ENCODE measurements at places on chromosomes 2 and 18. TPM values are rescaled to one million over a fixed set of nuclear protein-coding genes. Genes with fewer than 3 reads are reported as not detected.

PTPRN gene
- total RNA-seq, result not detected

- H3K36me3 ChIP-seq, result peaks cover 98% of the 10 kb centered on the region
- no peaks in the 10 kb centered on the region for H3K4me1 ChIP-seq
- H3K27ac ChIP-seq, result no peak overlapping the region
- no peaks in the 10 kb centered on the region for H3K27me3 ChIP-seq
- DNase-seq, result no peak
- no peak overlapping the region for H3K4me3 ChIP-seq
Measured at GRCh38 chr2:63596401-63596883, 7.7 kb downstream of the MDH1 start.

GRCh38 chr18:51330148-51330547 is 132.7 kb upstream of the MEX3C start:
- H3K4me1 ChIP-seq, result no peaks in the 10 kb centered on the region
- no peak overlapping the region for H3K27ac ChIP-seq
- H3K36me3 ChIP-seq, result no peaks in the 10 kb centered on the region
- DNase-seq, result no peak
- no peak overlapping the region for H3K4me3 ChIP-seq

DNA sequence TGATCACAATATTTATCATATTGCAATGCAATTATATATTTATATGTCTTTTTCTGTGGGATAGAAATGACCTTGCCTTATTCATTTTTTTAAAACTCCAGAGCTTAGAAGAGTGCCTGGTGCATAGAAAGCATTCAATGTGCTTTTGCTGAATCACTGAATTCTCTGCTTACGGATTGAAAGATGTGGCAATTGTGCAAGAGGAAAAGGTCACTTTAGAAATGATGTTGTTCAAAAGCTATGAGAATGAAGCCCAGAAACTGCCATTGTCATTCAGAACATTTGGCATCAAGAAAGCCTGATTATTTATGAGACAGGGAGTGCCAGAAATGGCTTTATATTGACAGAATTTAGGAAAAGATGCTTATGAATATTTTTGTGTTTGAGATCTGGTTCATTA is 678.6 kb upstream of the CDH2 start:
- no peak for DNase-seq
- peaks cover 4% of the 10 kb centered on the region for H3K4me1 ChIP-seq
- H3K27ac ChIP-seq, result no peak overlapping the region
- H3K4me3 ChIP-seq, result no peak overlapping the region
- H3K27me3 ChIP-seq, result no peaks in the 10 kb centered on the region

ZSWIM2 gene
- not detected for total RNA-seq

DNA sequence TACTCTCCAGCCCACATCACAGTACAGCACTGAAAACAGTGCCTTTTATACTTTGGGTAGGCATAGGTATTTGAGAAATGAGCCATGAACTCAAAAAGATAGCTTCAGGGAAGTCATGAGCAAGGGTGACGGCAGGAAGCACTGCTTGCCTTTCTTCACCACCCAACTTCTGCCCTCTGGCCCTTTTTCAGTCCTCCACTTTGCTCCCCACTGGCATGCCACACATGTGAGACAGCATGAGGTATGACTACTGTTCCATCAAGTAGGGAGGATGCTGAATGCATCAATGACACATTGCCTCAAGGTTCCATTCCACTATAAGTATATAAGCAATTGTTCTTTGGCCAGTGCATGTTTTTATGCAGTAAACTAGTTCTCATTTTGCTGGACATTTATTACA is 373.0 kb downstream of the NRXN1 start:
- no peak overlapping the region for H3K4me3 ChIP-seq
- H3K4me1 ChIP-seq, result no peaks in the 10 kb centered on the region
- no peaks in the 10 kb centered on the region for H3K27me3 ChIP-seq
- no peak for DNase-seq

GRCh38 chr18:48393170-48393569 is 16.0 kb downstream of the ZBTB7C start:
- no peaks in the 10 kb centered on the region for H3K4me1 ChIP-seq
- no peak for DNase-seq
- H3K27me3 ChIP-seq, result no peaks in the 10 kb centered on the region
- no peak overlapping the region for H3K4me3 ChIP-seq
- no peak overlapping the region for H3K27ac ChIP-seq

SLC14A1 gene
- total RNA-seq, result 10.5 TPM
